ENCODE measurements at places on chromosomes 7 and 10. TPM values are rescaled to one million over a fixed set of nuclear protein-coding genes. Genes with fewer than 3 reads are reported as not detected.

GRCh38 chr10:22486431-22486830 is 141.1 kb downstream of the SPAG6 start:
- ATAC-seq = no peak

DNA sequence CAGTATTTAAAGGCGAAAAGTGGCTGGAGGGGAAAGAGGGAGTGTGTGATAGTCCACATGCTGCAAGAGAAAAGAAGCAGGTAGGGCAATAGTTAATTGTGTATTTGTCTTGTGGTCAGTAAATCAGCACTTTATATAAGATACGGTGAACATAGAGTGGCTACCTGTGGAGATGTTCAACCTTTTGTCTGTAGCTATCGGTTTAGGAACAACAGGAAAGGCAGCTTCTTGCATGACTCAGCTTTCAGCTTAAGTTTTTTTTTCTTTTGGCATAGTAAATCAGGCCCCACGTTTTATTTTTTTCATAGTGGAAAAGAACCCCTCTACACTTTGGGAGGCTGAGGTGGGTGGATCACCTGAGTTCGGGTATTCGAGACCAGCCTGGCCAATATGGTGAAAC is 14.2 kb upstream of the MTPN start:
- no peak for ATAC-seq

GRCh38 chr7:100856871-100857282 is 4.4 kb downstream of the SLC12A9 start:
- no peak for ATAC-seq

DNA sequence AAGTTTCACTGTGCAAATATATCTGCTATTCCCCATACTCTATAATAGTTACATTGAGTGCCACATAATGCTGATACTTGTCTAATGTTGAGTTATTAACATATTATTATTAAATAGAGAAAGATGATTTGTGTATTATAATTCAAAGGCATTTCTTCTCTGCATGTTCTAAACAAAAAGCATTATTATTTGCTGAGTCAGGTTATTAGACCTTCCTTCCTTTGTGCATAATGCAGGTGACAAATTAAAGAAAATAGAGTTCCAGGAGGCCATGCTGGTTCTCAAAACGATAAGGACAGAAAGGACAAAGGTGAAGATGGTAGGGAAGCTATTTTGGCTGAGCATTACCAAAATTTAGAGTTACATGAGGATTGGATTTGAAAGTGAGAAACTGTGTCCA is 85.4 kb upstream of the CYP2C9 start:
- no peak for ATAC-seq

DNA sequence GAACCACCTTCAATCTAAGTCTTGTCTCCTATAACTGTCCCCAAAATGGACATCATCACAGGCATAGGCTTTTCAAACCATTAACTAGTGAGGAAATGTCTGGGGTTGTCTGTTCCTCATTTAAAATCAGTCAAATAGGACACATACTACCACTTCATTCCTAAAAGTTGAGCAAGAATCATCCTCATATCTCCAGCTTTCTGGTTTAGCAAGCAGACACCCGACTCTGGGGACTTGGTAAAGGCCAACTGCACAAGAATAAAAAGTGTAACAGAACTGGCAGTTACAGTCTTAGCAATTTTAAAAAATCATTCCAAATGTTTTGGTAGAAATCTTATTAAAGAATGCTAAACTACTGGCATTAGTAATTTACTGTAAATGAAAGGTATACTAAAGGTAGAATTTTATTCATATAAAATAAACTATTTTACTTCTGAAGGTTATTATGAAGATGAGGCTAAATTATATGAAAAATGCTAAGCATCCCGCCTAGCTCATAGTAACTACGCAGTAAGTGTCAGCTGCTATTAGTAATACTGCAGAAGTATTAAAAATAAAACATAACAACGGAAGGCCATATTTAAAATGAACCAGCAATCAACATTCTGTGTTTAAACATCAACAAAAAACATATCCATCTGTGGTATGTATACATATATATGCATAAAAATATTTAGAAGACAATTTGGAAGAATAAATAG is 60.8 kb downstream of the ZNF438 start:
- peak; percentile 75 for ATAC-seq

Gene SH2D4B
- total RNA-seq = not detected

Gene IL2RA
- total RNA-seq = 0.49 TPM

All from gastroesophageal sphincter (tissue), 4 donors.